ENCODE measurements at places on chromosomes 4 and X.

DNA sequence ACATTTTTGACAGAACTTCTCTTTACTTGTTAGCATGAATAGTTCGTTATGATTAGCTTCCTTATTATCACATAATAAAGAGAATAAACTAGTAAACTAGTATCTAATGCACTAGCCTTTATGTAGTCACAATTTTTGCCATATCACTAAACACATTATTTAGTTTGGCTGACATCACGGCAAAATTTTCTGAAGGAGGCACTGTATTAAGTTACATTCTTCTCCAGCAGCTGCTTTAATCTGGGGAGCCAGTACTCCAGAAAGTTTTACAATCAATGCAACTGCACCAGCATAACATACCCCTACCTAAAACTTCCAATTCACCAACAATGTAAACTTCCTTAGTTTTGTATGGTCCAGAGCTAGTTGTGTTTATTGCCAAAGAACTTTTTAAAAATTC is 87.8 kb downstream of the FIP1L1 start:
- ATAC-seq, result no peak

- no peak for ATAC-seq
Measured at GRCh38 chrX:6683353-6683752, 148.4 kb upstream of the VCX3A start.

DNA sequence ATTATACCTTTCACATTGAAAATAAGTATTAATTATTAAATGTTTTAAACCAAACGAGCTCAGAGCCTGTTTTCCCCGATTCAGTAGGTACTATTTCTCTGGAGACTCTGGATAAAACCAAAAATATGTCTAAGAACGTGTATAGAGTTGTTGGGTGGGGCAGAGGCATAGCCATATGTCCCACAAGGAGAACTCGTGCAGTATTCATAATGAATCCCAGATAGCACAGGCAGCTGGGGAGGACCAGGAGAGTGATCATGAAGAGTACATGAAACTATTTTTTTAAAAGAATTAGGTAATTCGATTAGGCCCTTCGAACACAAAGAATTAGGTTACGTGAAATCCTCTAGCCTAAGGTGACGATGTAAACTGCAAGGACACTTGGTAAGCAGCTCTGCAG is 76.1 kb downstream of the CLDN22 start:
- ATAC-seq, result no peak

DNA sequence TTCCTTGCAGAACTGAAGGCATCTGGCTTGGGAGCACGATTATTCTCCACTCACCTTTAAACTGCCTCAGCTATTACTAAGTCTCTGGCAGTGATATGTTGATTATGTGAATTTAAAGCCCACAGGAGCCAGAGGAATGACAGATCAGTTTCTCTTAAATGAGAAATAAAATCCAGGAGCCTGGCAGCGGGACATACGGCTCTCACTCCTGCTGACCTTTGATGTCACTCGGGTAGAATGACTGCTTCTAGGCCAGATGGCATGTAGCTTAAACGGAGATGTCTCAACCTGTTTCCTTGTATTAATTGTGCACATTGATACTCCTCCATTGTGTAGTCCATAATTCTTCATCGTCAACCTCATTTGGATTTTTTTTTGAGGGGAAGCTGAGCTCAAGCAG is 4.0 kb upstream of the CBLL2 start:
- no peak for ATAC-seq

DNA sequence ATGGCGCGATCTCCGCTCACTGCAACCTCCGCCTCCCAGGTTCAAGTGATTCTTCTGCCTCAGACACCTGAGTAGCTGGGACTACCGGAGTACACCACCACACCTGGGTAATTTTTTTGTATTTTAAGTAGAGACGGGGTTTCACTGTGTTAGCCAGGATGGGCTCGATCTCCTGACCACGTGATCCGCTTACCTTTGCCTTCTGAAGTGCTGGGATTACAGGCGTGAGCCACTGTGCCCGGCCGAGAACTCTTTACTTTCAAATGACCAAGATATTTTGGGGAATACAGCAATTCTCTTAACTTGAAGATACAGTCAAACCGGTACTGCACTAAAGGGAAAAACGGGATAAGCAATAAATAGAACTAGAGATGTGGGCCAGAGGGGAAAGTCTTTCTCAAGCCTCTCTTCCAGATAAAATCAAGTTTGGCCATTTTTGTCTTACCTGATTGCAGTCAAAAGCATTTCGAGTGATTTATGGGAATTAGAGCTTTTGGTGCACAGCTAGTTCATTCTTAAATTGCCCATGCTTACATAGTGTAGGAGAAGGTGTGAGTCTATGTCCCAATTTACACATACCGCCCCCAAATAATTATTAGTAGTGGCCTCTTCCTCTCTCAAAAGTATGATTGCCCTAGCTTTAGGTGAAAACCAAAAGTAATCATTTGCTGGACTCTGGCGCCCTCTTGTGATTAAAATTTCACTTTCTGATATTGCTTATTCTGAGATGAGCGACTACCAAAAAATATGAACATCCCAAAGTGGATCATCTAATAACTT is 53.2 kb upstream of the ABCG2 start:
- peak; percentile 58 for ATAC-seq

DNA sequence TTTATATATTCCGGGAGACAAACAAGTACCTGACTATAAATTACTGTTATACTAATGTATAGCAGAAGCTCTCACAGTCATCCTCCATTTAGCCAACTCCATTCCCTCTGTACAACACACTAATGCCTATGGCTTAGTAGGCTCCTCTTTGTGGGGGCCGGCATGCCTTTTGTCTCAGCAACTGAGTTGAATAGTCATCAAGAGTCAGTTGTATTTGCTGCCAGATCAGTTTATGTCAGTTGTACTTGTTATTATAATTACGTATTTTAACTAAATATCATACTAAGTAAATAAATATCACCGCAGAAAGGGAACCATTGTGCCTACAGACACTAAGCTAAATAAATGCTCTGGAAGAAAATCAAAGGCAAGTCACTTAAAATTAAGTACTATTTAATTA is 9.9 kb downstream of the PRMT9 start:
- no peak for ATAC-seq

- no peak for ATAC-seq
Measured at GRCh38 chr4:8329859-8330761, 60.6 kb downstream of the HTRA3 start.

DNA sequence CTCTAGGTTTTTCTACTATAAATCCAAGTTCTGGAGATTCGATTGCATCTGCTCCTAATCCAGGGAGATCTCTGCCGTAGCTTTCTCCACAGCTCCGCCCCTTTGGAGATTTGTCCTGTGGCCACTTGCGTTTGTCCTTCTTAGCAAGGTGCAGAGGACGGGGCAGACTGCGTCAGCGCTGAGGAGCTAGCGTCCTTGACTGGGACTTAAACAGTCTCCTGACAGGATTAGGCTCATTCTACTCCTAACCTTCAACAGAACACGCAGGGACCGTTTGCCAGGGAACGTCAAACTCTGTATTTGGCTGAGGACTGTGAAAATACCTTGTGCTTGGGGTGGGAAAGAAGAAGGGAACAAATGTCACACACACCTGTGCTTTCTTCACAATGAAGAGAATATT is 38.6 kb downstream of the SORBS2 start:
- ATAC-seq, result no peak

- no peak for ATAC-seq
Measured at GRCh38 chr4:17427991-17428390, 83.9 kb downstream of the QDPR start.

GRCh38 chr4:162874748-162875147 is 291.9 kb downstream of the NAF1 start:
- no peak for ATAC-seq

DNA sequence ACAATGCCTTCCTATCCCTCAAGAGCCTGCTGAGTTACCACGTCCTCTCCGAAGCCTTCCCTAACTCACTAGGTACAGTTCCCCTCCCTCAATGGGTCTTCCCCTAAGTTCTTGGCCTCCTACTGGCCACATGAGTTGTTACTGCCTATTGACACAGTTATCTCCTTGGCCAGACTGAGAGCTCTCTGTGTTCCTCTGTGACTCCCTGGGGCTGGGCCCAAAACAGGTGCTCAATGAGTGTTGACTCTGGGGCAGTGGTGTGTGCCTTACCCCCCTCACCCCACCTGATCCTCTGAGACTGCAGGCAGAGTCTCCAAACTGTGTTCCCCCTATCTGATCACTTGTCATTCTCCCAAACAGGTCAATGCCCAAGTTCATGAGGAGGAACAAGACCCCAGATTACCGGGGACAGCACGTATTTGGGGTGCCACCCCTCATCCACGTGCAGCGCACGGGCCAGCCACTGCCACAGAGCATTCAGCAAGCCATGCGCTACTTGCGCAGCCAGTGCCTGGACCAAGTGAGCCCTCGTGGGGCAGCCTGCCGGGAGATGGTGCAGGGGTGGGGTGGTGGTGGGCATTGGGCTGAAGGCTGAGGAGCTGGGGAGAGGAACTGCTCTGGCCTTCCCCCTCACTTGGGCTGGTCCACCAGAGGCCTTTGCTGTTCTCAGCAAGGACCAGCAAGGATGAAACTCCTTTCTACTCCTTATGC is 72.6 kb downstream of the STARD8 start:
- ATAC-seq, result no peak

- ATAC-seq, result no peak
Measured at GRCh38 chr4:72208421-72209075, 176.7 kb downstream of the NPFFR2 start.

- ATAC-seq, result no peak
Measured at GRCh38 chr4:159035570-159035969, 67.3 kb upstream of the RAPGEF2 start.

DNA sequence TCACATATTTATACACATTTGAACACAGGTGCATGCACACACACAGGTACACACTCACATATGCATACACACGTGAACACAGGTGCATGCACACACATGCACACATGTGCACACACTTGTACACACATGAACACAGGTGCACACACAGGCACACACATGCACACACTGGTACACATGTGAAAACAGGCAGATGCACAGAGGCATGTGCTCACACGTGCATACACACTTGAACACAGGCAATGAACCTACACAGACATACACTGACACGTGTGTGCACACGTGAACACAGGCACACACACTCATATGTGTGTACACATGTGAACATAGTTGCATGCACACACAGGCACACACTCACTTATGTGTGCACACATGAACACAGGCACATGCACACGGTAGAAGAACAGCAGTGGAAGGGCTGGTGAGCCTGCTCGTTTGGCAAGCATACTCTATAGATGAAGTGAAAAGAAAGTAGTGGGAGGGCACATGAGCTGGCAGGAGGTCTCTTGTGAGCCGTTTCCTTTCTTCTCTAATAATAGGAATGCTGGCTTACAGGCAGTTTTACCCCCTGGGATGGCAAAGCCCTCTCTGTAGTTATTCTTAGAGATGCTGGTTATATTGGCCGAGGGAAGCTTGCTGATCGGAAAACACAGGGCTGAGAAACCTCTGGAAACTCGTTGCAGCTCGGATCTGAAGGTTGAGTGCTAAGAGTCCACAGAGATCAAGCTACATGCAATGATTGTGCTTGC is 279.6 kb upstream of the CLNK start:
- ATAC-seq, result no peak

DNA sequence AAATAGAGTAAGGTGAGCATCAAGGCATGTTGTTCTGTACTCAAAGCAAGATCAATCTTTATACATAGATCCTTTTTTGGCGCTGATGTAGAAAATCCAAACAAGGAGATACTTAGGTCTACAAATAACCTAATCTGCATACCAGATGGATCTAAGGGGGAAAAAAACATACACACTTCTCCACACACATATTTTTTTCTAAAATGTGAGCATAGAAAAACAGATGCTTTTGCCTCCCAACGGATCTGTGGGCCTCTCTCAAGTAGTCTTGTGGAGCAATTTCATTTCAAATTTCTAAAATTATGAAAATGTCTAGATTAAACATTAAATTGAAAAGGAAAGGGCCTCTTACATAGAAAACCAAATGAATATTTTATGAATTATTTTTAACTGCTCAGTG is 166.1 kb downstream of the GRIA3 start:
- ATAC-seq, result no peak

- ATAC-seq, result no peak
Measured at GRCh38 chrX:77979870-77980269, 10.4 kb upstream of the PGAM4 start.

- ATAC-seq, result no peak
Measured at GRCh38 chrX:2871831-2872230, 43.1 kb downstream of the GYG2 start.

- ATAC-seq, result no peak
Measured at GRCh38 chrX:576904-577560, 53.6 kb upstream of the SHOX start.

- no peak for ATAC-seq
Measured at GRCh38 chr4:186296481-186296880, 30.5 kb downstream of the F11 start.

DNA sequence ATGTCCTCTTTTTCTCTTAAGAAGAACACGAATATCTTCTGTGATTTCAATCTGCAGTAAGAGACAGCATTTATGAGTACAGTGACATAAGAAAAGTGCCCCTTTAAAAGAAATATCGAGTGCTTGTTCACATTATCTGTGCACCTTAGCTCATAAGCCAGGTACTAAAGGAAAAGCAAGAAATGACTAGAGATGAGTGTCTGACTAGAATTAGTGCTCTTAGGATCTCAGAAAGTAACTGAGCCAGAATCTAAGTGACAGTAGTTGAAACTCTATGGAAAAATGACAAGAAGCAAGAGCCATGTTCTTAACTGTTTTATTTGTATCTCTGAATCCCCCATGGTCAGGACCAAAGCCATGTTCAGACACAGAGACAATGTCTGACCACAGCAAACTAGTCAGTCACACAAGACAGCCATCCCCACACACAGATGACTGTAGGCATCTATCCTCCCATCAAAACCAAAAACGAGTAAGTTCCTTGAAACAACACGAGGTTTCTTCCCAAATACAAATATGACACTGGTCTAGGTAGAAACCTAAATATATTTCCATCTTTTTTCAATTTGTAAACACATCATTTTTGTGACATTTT is 36.8 kb downstream of the ACSL4 start:
- ATAC-seq, result no peak
